ENCODE measurements at places on chromosomes 7 and 10.

- no peak for DNase-seq
These were observed 2.3 kb upstream of the TAX1BP1 start for GRCh38 chr7:27737616-27738015.

- DNase-seq, result no peak
These were observed 65.0 kb downstream of the DNAJC12 start for GRCh38 chr10:67772894-67773511.

DNA sequence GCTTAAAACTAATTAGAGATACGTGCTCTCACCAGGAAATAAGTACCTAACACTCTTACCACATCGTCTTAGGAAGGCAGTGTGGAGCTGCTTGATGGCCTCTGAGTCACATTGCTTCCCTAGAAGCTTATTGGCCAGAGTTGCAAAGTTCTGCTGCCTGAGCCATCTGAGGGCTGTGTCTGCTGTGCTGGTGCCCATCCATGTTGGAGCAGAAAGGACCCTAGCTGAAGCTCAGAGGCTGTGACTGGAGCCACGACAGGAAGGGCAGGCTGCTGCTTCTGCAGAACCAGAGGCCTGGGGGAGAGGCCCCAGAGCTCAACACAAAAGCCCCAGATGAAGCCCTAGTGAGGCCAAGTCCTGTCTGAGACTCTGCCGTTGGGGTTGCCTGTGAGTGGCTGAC, 64.8 kb upstream of the IGFBP3 start:
- DNase-seq, result no peak

GRCh38 chr7:155809947-155810769, 2.1 kb downstream of the SHH start:
- DNase-seq, result no peak

DNA sequence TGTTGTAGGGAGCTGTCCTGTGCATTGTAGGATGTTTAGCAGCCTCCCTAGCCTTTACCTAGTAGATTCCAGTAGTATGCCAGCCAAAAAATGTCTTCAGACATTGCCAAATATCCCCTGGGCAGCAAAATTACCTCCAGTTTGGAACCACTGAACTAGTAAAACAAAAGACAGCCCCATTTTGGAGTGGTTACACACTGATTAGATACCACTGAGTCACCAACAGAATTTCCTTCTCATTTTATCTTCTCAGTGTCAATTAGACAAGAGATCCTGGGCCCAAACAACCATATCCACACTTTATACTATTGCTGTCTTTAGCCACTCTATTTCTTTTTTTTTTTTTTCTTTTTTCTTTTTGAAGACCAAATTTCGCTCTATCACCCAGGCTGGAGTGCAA, 3.5 kb upstream of the CCDC6 start:
- no peak for DNase-seq

DNA sequence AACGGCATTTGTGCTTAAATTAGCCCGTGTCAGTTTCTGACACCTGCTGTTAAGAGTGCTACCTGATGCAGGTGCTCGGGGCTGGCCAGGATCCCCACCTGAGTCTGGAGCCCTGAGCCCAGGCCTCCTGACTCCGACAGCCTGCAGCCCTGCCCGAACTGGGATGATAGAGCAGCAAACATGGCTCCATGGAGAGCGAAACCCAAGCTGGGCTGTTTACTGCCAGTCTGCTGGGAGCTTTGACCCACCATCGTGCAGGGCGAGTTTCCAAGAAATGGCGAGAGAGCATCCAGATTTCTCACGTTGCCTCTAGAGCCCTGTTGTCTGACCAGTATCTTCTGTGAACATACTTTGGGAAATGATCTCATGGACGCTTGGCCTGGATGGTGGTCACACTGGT, 66.2 kb downstream of the MGMT start:
- no peak for DNase-seq

DNA sequence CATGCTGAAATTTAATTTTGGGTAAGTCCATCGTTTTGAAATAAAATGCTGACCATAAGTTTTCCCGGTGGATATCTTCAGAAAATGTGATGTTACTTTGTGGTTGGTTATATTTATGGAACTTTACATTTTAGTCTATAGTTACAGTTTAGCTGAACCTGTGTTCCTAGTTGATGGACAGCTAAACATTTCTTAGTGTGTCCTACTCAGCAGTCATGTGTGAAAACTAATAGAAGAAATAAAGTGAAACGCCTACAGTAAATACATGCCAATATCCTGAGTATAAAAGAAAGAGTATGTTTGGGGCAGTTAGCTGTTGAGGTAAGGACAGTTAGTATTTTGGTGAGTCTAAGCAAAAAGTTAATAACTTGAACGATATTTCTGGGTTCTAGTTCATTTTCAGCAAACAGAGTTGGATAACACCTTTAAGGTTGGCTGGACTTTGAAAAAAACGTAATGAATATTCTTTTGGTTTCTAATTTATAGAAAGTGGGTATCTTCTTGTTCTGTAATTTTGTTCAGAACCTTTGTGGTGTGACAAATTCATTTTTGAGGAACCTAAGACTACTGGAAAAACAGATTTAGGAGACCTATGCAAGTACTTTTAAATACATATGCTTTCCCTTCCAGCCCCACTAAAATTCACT, 28.7 kb downstream of the LCOR start:
- no peak for DNase-seq

- no peak for DNase-seq
These were observed 241.7 kb downstream of the IPMK start for GRCh38 chr10:58026036-58026435.

DNA sequence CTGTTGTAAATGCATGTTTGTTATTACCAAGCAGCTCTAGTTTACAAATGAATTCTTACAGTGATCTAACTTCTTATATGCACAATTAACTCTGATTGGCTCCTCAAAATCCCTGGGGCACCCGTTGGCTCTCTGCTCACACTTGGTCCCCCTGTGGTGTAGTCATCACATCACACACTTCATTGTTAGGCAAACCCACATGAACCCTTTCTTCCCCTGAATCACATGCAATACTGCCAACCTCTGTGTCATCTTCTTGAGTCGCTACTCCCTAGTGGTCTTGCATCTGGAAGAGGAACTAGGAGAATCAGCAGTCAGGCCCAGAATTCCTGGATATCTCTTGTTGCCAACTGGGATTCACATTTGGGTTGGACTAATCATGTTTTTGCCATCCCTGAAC, 73.1 kb downstream of the CD36 start:
- no peak for DNase-seq
